ENCODE measurements at places on chromosomes 2 and 18.

- no peak for DNase-seq
These were observed 289.3 kb downstream of the FSIP2 start for GRCh38 chr2:186027922-186028321.

- DNase-seq = no peak
These were observed 93.3 kb upstream of the FANCL start for GRCh38 chr2:58334414-58334813.

- no peak for DNase-seq
These were observed 671.2 kb downstream of the LRRTM4 start for GRCh38 chr2:76851000-76851399.

DNA sequence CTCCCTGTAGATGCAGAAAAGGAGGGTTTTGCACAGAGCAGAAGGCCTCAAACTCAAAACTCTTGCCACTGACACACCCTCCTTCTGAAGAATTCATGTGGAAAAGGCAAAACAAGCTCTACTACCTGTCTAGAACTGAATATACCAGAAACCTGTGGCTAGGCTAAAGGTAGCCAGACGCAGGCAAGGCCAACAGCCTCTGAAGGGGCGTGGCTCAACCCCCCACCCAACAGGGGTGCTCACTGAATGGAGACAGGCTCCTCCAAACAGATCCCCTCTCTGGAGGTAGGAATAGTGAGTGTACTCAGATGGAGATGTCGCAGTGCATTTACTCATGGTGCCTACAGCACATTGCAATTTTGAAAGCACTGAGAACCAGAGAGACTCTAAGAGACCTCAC, 3.0 kb upstream of the STK17B start:
- DNase-seq = no peak

GRCh38 chr2:240290432-240291336, 144.8 kb upstream of the GPC1 start:
- DNase-seq = no peak

DNA sequence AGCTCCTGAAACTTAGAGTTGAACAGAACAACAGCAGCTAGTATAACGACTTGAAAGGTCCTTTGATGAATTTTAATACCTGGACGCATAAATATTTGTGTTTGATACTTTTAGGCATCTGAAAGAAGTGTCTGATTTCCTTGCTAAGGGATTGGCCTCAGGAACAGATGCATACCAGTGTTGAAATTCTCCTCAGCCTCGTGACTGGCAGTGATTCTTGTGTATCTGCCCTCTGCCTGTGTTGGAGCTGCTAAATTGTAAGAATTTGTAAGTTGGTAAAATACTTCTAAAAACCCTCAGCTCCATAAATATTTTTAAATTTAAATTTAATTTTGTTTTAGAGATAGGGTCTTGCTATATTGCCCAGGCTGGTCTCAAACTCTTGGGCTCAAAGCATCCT, 22.4 kb upstream of the SCYGR1 start:
- DNase-seq = no peak

DNA sequence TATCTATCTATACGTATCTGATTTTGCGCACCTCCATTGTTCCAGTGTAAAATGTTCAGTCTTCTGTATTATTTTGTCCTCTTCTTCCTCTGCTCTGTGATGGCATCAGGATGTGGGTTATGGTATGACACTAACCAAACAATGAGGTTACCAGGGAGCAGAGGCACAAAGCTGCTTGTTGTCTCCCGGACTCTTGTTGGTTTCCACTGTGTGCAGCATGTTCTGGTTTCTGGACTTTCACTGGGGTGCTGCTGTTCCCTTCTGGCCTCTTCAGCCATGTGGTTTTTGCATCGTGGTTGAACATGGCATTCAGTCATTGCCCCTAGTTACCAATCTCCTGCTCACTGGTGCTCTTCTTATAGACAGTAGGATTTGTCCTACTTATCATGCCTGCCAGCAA, 665.9 kb downstream of the CBLN2 start:
- no peak for DNase-seq

DNA sequence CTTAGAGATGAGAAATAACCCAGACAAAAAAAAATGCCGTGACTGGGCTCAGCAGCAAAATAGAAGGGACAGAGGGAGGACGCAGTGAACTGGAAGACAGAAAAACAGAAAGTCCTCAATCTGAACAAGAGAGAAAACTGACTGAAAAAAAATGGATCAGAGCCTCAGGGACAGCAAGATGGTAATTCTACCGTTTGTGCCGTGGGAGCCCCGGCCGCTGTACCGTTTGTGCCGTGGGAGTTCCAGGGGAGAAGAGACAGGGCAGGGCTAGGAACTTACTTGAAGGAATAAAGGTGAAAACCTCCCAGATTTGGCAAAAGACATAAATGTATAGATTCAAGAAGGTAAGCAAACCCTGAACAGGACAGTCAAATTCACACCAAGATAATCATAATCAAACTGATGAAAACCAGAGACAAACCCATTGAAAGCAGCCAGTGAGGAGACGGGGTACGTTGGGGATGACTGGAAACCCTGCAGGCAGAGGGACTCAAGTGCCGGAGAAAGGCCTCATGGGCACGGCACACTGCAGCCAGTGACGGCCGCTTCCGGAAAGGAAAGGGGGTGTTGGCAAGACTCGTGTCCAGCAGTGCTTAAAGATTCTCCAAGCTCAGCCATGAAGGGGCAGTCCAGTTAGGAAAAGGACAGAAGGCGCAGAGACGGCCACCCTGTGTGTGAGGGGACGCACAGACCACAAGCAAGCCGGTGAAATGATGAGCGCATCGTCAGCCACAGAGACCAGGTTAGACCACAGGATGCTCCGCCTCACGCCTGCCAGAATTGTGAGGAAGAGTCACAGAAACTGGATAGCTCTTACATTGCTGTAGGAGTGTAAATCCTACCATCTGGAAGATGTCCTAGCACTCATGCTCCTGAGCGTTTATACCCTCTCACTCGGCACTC, 40.0 kb upstream of the NFATC1 start:
- DNase-seq = no peak

DNA sequence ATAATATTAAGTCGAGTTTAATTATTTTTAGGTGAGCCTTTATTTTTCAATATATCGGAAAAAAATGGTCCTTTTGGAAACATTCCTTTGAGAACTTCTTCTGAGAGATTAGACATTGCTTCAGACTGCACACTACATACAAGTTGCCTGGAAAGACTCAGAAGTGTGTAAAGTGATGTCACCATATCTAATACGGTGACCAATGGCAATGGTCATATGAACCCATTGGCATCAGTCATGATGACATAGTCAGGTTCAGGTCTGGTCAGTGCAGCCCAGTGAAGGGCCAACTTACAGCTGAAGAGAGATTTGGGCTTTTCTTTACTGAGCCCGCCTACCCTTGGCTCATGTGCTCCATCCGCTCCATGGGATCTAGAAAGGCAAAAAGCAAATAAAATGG, 283.5 kb upstream of the EPAS1 start:
- no peak for DNase-seq

GRCh38 chr2:120910956-120911951, 175.6 kb downstream of the GLI2 start:
- DNase-seq = no peak

- no peak for DNase-seq
These were observed 262.0 kb downstream of the MREG start for GRCh38 chr2:215751200-215751910.
